SJSA1 (cell line): ENCODE measurements at places on chromosomes 12 and 14. TPM values are rescaled to one million over a fixed set of nuclear protein-coding genes. Genes with fewer than 3 reads are reported as not detected.

DNA sequence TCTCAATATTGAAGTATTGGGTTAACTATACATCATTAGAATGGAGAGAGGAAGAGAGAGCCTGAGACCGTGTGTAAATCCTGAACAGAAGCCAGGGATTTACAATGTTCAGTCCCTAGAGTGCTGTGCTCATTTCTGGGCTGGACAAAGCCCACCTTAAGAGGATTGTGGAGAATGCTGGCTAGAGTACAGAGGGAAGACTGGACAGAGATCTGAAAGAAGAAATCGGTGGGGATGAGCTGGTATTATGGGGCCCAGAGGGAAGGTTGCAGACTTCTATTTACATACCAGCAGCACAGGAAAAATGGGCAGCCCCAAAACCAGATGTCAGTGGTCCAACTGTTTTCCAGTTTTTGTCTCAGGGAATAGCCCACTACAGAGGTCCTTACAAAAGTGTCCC, 42.3 kb downstream of the RTN1 start:
- no peaks in the 10 kb centered on the region for H3K4me1 ChIP-seq
- no peaks in the 10 kb centered on the region for H3K27me3 ChIP-seq
- H3K4me3 ChIP-seq = no peak overlapping the region
- no peak overlapping the region for H3K27ac ChIP-seq
- no peak for DNase-seq

GRCh38 chr12:1078002-1078401, 87.0 kb downstream of the ERC1 start:
- no peak overlapping the region for H3K27ac ChIP-seq
- H3K36me3 ChIP-seq = no peaks in the 10 kb centered on the region
- no peaks in the 10 kb centered on the region for H3K27me3 ChIP-seq

DNA sequence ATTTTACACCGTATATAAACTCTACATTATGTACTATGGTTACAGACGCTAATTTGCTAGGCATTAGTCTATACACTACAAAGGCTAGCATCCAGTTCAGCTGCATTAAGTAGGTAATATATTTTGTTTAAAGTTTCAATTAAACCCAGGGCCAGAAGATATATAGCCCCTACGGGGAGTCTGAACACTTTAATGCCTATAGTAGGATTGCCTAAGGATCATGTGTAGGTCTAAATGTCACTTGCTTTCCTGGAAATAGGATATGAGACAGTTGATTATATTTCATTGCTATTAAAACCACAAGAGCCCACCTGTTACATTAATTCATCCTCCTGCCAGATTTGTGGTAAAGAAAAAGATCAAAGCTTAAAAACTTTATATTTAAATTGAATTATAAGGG, 286.9 kb downstream of the TMTC2 start:
- no peak for DNase-seq
- H3K27ac ChIP-seq = no peak overlapping the region
- no peaks in the 10 kb centered on the region for H3K27me3 ChIP-seq
- no peaks in the 10 kb centered on the region for H3K4me1 ChIP-seq
- H3K36me3 ChIP-seq = no peaks in the 10 kb centered on the region

GRCh38 chr12:87518481-87518880, 510.7 kb downstream of the C12orf50 start:
- no peak overlapping the region for H3K4me3 ChIP-seq
- no peaks in the 10 kb centered on the region for H3K4me1 ChIP-seq
- H3K27me3 ChIP-seq = no peaks in the 10 kb centered on the region
- H3K27ac ChIP-seq = no peak overlapping the region
- no peaks in the 10 kb centered on the region for H3K36me3 ChIP-seq
- DNase-seq = no peak

DNA sequence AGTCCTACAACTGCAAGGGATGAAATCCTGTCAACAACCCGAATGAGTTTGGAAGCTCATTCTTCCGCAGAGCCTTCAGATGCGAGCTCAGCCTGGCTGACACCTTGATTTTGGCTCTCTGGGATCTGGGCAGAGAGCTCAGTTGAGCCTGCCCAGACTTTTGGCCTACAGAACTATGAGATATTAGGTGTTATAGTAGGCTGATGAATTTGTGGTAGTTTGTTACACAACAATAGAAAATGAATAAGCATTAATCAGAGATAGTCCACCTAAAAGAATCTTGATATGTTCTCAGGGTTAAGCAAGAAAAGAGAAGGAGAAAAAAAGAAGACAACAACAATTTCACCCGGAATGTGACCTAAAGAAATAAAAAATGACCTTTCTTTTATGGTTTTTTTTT, 30.4 kb upstream of the GZMB start:
- no peak overlapping the region for H3K4me3 ChIP-seq
- DNase-seq = no peak

DNA sequence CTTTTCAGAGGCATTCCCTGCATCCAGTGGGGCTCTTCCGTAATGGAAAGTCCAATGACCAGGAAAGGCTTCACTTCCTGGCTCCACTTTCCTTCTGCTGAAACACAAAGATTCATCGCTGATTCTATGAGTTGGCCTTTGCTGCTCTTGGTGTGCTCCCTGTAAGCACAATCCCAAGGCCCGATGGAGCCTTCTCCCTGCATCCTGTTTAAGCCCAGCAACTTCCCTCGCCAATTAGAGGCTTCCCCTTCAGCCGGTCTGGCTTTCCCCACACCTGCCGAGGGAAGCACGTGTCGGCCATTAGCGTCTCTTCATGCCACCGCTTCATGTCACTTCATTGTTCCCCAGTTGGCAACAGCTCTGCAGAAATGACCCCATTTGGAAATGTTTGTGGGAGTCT, 693.9 kb downstream of the MED13L start:
- H3K27ac ChIP-seq = no peak overlapping the region
- H3K27me3 ChIP-seq = no peaks in the 10 kb centered on the region
- no peaks in the 10 kb centered on the region for H3K36me3 ChIP-seq
- no peak overlapping the region for H3K4me3 ChIP-seq

DNA sequence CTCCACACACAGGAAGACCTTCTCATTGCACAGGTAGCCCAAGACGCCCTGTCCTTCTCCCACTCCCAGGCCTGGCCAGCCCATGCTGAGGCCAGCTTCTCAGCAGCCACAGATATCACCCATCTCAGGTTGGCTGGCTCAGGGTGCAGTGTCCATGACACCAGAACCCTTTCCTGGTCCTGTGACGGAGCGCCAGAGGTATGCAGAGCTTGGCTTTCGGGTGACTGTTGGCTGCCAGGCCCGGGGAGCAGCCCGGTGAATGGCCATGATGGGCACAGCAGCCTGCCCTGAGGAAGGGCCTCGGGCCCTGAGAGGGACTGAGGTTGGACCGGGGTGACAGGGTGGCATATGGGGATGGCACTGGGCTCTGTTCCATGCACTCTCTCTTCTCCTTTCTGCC, 173.4 kb downstream of the TSPAN9 start:
- peaks cover 7% of the 10 kb centered on the region for H3K4me1 ChIP-seq

DNA sequence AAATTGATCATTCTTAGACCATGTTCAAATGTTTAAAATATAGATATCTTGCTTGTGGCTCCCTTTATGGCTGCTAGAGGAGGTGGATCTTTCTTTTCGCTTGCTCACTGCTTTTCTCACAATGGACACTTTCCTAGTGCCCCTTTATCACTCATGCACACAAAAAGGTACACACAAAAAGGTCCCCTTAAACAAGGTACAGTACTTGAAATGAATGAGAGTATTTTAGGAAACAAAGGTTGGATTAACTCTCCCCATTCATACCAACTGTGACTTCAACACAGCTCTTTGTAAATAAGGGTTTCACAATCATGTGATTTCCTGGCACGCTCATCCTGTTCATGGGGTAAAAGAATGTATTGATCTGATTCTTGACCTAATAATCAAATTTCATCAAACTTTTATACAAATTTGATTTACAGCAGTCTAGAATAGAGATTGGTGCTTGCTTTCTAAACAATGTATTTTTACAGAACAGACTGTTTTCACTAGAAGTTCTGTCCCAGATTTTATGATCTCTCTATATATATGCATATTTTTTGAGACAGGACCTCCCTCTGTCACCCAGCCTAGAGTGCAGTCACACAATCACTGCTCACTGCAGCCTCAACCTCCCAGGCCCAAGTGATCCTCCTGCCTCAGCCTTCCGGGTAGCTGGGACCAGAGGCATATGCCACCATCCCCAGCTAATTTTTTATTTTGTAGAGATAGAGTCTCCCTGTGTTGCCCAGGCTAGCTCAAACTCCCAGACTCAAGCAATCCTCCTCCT, 34.4 kb upstream of the EPS8 start:
- DNase-seq = no peak
- no peak overlapping the region for H3K4me3 ChIP-seq
- no peak overlapping the region for H3K27ac ChIP-seq
- no peaks in the 10 kb centered on the region for H3K36me3 ChIP-seq
- no peaks in the 10 kb centered on the region for H3K27me3 ChIP-seq
- H3K4me1 ChIP-seq = no peaks in the 10 kb centered on the region

Gene IL26
- total RNA-seq = not detected in 2 replicates

Gene DPPA3
- total RNA-seq = not detected in 2 replicates

Gene PRR4
- total RNA-seq = 1.6 TPM in 1 of 2 replicates, not detected in the other

Gene BLTP3B
- total RNA-seq = 17.4 and 33.7 TPM in 2 replicates

Gene SLC6A13
- total RNA-seq = not detected in 2 replicates

Gene AMIGO2
- 19.0 and 19.3 TPM in 2 replicates for total RNA-seq
